Anterior cingulate cortex (tissue), 58 donors: ENCODE measurements at places on chromosomes 16 and 17.

GRCh38 chr16:30731411-30731810, 16.8 kb upstream of the PHKG2 start:
- DNase-seq = no peak

- DNase-seq = no peak
Observed at GRCh38 chr16:83365166-83365565, 442.6 kb upstream of the HSBP1 start.

DNA sequence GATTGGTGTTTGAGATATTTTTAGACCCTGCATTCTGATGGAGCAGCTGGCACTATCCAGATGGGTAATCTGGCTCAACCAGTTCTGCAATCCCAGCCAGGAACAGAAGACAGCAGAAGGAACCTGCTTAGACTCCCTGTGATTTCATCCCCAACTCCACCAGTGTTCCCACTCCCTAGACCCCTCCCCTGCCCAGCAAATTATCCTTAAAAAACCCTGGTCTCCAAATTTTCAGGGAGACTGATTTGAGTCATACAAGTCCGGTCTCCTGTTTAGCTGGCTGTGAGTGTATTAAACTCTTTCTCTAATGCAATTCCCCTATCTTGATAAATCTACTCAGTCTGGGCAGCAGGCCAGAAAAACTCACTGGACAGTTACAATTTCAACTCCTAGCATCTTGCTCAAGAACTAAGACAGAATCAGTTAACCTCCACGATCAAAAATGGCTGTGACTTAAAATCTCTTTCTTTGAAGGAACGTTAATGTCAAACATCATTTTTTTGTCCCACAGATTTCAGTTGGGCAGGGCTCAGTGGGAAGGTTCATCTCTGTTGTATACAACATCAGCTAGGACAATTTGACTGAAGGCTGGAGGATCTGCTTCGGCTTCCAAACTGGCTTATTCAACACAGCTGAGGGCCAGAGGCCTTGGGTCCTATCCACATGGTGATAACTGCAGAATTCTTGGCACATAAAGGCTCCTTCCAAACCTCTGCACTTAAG, 4.9 kb upstream of the RBL2 start:
- DNase-seq = no peak

GRCh38 chr17:45973099-45973780, 25.8 kb upstream of the STH start:
- no peak for DNase-seq

DNA sequence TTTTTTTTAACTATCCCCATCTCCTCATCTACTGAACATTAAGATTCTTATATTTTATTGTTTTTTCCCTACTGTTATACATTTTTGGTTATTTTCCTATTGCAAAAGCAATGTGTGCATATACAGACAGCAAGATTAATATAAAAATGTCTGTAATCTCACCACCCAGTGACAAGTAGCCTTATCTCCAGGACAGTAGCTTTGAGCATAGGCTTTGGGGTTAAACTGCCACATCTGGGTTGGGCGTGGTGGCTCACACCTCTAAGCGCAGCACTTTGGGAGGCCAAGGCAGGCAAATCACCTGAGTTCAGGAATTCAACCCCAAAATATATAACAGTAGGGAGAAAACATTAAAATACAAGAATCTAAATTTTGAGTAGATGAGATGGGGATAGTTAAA, 27.4 kb upstream of the SSTR2 start:
- no peak for DNase-seq

DNA sequence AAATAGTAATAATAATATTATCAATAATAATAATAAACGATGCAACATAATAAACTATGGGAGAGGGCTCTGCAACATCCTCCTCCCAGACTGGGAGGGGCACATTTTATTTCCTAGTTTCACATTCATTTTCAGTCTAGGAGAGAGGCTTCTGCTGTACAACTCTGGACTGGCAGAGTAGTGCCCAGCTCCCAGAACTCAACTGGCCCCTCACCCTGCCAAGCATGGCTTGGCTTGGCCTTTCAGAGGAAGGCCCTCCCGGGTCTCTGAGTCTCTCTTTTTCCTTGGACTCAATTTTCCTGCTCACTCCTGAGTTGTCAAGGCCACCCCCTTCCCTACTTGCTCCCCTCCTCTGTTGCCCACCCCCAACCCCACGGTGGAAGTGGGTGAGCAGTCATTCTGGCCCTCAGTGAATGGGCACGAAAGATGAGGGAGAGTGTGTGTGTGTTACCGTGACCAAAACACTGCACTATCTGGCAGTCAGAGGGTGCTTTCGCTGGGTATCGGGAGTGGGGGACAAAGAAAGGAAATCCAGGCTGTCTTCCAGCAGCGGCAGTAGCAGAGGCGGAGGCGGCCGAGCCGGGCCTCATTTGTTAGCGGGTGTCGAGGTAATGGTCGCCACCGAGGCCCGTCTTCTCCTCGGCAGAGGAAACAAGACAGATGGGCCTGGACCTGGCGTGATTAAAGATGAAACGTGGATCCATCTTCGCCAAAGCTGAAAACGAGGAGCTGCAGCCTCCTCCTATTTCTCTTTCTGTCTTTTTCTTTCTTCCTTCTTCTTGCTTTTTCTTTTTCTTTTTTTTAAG, 2.3 kb downstream of the HOXB4 start:
- no peak for DNase-seq

DNA sequence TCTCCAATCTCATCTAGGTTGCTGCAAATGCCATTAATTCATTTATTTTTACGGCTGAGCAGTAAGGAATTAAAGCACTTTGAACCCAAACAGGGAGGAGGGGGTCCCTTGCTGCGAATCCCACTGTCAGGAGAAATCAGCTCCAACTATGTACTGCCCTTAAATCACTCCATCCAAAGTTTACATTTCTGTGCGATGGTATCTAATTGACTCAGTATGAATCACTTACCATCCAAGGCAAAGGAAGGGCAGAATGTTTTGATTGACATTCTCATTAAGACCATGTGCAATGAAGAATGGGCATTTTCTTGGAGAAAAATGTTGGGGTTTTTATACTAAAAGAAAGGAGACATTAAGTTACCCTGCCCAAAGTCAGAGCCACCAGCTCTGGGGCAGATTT, 47.7 kb upstream of the XYLT1 start:
- DNase-seq = no peak
